ENCODE measurements at places on chromosomes 16 and 17.

- no peak for DNase-seq
Measured at GRCh38 chr16:29232811-29233704, 173.5 kb downstream of the NPIPB11 start.

- DNase-seq: no peak
Measured at GRCh38 chr17:76513306-76513692, 12.1 kb upstream of the RHBDF2 start.

- no peak for DNase-seq
Measured at GRCh38 chr16:54397190-54397835, 110.7 kb upstream of the IRX3 start.

DNA sequence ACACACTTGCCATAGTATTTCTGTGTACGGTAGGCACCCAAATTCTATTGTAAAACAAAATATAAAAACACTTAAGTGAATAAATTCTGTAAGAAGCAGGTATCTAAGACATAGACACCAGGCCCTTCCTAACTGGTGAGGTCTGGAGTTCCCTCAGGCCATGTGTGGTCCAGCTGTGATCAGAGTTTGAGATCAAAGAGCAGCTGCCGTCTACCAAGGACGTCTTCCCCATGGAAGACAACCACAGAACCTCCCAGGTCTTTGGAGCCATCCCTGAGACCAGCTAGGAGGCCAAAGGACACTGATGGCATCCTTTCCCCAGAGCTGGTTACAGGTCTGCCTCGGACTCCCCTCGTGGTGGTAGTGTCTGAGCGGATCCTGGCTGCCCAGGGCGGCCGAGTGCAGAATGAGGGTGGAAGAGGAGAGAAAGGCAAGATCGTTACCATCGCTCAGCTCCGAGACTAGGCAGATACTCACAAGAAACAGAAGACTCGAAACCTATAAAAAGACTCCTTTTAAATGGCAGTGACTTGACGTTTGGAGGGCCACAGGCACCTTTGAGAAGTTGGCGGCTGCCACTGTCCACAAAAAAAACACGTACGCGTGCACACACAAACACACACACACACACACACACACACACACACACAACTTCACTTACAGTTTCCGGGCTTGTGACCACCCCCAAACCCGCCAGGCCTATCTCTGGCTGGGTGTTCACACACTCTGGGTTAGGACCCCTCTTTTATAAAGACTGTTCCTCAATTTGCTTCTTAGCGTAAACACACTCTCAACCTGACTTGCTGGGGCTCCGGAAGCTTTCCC is 7.5 kb downstream of the TIMP2 start:
- DNase-seq: no peak

GRCh38 chr16:22353191-22353919 is 21.1 kb downstream of the CDR2 start:
- no peak for DNase-seq

GRCh38 chr17:57505841-57506773 is 239.0 kb downstream of the CCDC182 start:
- no peak for DNase-seq

DNA sequence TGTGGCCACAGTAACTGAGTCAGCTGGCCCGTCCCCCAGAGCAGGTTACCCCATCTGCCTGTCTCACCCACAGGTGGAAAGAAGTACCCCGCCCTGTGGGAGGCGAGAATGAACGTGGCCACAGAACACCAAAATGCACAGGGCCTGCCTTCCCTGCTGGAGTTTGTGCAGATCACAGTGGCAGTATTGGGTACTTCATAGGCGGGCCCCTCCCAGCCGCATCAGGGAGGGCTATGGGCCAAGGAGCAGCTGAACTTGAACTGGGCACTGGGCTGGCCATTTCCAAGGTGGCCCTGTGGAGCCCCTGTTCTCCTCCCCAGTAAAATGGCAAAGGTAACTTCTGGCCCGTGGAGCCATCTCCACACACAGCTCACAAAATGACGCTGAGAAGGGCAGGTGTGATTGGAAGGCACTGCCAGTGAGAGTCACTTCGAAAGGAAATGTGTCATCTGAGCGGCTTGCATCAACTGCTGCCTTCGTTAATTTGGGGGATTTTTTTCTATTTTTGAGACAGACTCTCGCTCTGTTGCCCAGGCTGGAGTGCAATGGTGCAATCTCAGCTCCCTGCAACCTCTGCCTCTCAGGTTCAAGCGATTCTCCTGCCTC is 162.9 kb downstream of the ENGASE start:
- DNase-seq: no peak

DNA sequence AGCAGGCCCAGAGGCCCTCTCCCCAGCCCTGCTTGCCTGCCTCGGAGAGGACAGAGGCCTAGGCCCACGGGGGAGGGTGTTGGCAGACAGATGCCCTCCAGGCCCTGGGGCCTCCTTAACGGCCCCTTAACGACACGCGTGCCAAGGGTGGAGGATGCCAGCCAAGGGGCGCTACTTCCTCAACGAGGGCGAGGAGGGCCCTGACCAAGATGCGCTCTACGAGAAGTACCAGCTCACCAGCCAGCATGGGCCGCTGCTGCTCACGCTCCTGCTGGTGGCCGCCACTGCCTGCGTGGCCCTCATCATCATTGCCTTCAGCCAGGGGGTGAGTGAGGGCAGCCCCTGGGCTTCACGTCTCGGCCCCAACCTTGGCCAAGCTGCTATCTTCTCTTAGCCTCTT is 21.7 kb downstream of the ADCY7 start:
- no peak for DNase-seq

GRCh38 chr16:48539485-48540221 is 70.3 kb downstream of the N4BP1 start:
- DNase-seq: no peak

- no peak for DNase-seq
Measured at GRCh38 chr17:70882504-70882903, 713.2 kb downstream of the KCNJ2 start.

GRCh38 chr17:42055496-42055895 is 5.1 kb upstream of the C17orf113 start:
- DNase-seq: no peak

- DNase-seq: no peak
Measured at GRCh38 chr16:62240722-62241121, 204.5 kb upstream of the CDH8 start.

- DNase-seq: no peak
Measured at GRCh38 chr17:37849617-37849972, 74.6 kb upstream of the TBC1D3K start.

DNA sequence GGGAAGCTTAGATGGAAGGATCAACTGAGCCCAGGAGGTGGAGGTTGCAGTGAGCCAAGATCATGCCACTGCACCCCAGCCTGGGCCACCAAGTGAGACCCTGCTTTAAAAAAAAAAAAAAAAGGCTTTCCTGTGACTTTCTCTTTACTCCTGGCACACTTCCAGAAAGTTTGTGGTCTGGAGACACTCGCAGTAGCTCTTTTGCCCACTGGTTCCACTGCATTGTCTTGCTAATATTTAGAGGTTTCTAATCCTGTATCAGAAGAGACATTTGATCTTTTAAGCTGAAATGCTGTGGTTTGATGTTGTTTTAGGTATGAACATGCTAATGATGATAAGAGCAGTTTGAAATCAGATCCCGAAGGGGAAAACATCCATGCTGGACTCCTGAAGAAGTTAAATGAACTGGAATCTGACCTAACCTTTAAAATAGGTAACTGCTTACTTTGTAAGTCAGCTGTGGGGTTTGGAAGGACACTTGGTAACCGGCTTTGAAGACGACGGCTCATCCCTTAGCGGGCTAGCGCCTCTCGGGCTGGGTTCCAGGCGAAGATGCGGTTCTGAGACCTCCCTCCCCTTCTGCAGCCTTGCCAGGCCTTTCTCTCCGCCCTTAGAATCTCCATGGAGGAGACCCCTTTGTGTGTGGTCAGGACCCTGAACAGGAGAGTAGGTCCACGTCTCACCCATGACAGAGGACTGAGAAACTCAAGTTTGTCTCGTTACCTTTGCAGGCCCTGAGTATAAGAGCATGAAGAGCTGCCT is 23.1 kb downstream of the NTAN1 start:
- DNase-seq: no peak

DNA sequence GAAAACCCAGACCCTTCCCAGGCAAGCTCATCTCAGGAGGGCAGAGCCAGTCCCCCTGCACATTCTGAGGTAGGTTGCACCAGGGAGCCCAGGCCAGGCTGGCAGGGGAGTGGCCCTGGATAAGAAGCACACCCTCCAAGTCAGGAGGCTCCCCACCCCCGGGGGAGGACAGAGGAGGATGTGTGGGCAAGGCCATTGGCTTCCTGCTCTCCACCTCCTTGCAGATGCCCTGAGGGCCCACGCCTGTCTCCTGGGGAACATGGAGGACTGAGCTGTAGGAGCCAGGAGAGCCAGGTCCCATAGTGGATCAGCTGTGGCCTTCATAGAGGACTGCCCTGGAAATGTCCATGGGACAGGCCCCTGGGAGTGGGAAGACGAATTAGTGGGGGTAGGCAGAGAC is 126.7 kb downstream of the IRF8 start:
- no peak for DNase-seq

DNA sequence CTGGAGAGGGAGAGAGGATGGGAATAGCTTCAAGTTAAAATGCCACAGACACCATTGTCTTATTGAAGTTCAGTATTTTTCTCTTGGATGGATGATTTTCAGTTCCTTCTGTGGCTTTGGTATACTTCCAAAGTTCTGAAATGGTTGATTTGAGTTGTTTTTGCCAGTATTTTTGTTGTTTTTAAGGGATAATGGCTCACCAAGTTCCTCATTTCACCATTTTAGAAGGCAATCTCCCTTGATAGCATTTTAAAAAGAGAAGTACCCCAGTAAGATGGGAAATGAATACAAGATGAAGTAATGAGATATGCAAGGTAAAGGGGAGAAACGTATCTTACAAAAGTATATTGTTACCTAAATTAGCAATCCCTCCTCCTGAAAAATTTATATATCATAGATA is 18.5 kb upstream of the SPDYE4 start:
- no peak for DNase-seq

GRCh38 chr17:7956228-7956965 is 24.4 kb downstream of the CNTROB start:
- no peak for DNase-seq

DNA sequence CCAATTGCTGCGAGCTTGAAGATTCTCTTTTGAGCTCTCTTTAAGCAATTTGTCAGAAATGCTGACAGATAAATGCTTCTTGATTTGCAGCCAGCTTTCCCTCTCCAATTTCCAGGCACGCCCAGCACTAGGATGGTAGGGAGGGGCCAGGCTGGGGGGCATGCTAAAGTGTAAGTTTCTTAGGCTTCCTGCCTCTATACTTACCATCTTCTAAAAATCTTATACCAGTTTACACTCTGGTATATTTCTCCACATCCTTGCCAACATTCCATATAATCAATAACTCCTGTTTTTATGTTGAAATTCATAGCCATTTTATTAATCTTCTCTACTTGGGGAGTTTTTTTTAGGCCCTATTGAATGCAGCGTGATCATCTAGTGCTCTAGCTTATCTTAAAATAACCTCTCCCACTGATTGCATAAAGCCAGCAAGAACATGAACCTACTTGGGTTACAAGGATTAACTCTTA is 17.5 kb downstream of the ACSF2 start:
- DNase-seq: no peak

- no peak for DNase-seq
Measured at GRCh38 chr16:73383195-73383987, 335.5 kb upstream of the ZFHX3 start.

GRCh38 chr16:83356266-83356665 is 451.5 kb upstream of the HSBP1 start:
- DNase-seq: no peak

- DNase-seq: no peak
Measured at GRCh38 chr17:35709874-35710273, 21.6 kb upstream of the RASL10B start.

GRCh38 chr17:39946551-39947330 is 16.1 kb upstream of the GSDMA start:
- DNase-seq: no peak

- no peak for DNase-seq
Measured at GRCh38 chr17:38434178-38434665, 6.0 kb downstream of the ARHGAP23 start.

Data from stimulated activated CD8-positive, alpha-beta memory T cell treated with anti-CD3 and anti-CD28 coated beads, Interleukin-7, amount 100 ng/mL, for 24 hours (primary cell).